H7 (cell line): ENCODE measurements at places on chromosomes 5 and 9. TPM values are rescaled to one million over a fixed set of nuclear protein-coding genes. Genes with fewer than 3 reads are reported as not detected.

C9orf50 gene
- total RNA-seq: not detected in 2 replicates

GRCh38 chr5:9409413-9409960, 136.4 kb downstream of the SEMA5A start:
- no peak for DNase-seq

- no peak for DNase-seq
These were observed 19.9 kb downstream of the MTX3 start for GRCh38 chr5:79971156-79971555.

SPATA31C1 gene
- total RNA-seq: 0.03 and 0.07 TPM in 2 replicates

DNA sequence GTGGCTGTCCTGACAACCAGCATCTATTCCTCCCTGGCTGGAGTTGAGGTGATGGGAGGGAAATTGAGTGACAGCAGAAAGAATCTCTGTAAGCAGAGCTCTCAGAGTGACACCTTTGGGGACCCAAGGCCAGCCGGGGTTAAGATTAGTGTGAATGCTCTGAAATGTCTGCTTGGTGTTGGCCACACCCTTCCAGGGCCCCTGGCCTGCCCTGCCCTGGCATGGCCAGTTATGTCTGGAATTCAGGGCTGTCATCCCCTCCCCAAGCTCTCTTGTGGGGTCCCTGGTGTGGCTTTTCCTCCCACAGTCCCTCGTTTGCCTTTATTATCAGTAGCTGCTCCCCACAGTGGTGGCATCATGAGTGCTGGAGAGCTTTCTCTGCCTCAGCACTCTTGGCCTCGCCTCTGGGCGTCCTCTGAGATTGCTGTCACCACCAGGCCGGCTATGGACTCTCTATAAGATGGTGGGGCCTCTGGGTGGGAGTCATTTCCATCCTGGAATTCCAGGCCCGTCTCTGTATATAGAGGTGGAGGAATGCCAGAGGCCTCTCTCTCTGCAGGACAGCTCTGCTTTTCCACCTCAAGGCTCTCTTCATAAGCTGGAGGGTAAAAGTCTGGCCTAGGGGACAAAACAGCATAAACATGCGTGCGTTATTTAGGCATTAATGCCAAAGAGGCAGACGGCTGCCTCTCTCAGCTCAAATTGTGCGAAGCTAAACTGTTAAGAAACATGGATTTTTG, 3.6 kb downstream of the TMEM252 start:
- no peak for DNase-seq

NR5A1 gene
- total RNA-seq: 0.30 and 0.73 TPM in 2 replicates

DNA sequence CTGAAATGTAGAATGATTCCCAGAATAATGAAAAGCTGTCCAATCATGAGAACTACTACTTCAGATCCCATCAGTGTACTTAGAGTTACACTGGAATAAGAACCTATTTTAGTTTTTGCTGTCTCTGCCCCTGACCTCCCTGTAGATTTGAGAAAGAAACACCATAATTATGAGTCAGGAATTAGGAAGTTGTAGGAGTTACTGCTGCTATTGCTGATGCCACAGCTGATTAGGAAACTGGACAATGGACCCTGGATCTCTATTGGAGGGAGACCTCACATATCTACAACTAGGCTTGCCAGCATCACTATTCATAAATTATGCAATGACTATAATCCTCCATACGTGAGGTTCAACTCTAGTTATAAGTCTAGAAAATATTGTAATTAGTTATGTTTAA, 48.8 kb upstream of the EDIL3 start:
- no peak for DNase-seq
